ENCODE measurements at places on chromosomes 4 and X.

GRCh38 chr4:76311896-76312331, 5.4 kb downstream of the STBD1 start:
- no peak for DNase-seq

- no peak for DNase-seq
Observed at GRCh38 chr4:32824336-32824735, 2104.2 kb downstream of the PCDH7 start.

- peak; percentile 2 for DNase-seq
Observed at GRCh38 chr4:146916479-146917076, 29.1 kb downstream of the TTC29 start.

- no peak for DNase-seq
Observed at GRCh38 chrX:39935411-39936064, 162.2 kb downstream of the BCOR start.

- DNase-seq, result no peak
Observed at GRCh38 chrX:33252306-33252825, 41.0 kb upstream of the DMD start.

- no peak for DNase-seq
Observed at GRCh38 chr4:31341601-31342359, 621.6 kb downstream of the PCDH7 start.

DNA sequence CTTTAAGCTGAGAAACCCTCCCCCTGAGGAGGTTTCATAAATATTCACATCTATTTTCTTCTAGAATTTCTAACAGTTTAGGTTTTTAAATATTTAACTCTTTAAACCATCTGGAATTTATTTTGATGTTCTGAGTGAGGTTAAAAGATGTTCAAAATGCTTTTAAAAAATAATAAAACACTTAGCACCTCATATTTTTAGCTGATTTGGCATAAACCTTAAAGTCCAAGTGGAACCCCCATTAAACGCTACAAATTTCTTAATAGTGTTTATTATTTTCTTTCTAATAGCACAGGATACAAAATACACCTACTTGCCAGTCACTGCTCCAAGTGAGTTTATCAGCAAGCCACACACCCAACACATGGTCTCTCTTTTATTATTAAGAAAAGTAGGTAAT, 277.2 kb downstream of the QDPR start:
- no peak for DNase-seq

DNA sequence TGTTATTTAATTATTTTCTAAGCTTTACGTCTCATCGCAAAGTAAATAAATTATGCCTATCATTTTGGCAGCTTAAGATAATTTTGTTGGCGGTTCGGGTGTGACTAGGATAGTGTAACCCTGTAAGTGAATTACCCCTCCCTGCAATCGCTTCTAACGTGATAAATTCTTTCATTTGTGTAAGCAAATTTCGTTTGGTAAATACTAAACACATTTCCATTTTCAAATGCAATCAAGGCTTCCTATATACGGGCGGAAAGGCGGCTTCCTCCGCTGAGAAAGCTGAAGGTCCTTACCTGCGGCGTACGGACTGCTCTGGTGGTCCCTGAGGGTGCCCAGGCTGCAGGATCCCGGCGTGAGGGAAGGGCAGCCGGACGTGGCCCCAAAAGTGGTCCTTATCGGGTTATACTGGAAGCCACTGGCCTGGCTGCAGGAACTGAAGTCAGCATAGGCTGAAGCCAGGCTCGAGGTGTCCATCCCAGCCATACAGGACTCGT, 403 bp downstream of the PHOX2B start:
- DNase-seq, result no peak

Data from hepatic stellate cell (primary cell).